ENCODE measurements at places on chromosomes 6 and 20.

DNA sequence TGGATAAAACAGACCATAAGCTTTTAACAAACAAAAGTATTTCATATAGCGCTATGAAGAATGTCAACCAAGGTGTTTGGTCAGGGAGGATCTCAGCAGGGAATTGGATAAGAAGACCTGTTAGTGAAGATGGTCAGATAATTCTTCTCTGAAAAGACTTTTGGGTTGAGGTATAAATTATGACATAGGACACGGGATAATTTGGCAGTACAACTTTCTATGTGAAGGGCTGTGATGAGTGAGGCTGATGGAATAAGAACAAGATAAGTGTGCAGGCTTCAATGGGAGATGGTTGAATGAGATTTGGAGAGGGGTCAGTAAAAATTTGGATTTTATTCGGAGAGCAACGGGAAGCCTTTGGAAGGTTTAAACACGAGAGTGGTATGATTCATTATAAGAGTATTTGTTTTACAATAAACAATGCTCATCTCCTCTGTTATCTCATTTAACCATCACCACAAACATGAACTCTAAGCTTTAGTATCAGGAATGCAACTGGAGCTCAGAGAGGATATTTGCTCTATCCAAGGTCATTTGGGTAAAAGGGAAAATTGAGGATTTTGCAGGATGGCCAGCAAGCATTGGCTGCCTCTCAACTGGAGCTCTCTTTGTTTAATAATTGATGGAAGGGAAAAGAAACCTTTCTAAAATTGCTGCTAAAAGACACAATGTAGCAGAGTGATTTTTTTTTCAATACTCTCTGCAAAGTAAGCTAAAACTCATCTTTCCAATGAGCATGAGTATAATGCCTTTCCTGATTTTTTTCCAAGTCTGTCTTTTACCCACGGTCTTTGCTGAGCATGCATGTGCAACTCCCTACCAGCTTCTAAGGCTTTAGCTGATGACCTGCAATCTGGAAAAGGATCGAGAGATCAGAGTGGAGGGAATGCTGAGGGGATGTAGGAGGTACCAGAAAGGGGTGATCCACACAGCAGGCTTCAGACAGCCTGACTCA lies 534.0 kb downstream of the CBLN4 start:
- no peak for DNase-seq

DNA sequence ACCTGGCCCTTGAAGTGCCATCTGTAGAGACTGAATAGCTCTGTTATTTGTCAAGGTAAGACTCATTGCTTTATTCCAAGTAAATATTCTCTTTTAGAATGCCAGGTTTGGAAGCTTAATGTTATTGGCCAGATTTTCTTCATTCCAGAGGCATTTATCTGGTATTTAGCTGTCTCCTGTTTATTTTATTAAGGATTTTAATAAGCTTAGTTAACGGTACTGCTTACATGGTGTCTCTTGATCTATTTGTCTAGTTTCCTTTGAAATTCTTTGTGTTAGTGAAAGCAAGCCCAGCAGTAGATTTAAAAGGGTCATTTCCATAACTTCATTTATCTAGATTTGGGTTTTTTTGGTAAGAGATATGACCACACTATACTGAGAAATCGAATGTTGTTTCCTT lies 7.7 kb downstream of the RALY start:
- DNase-seq: no peak

DNA sequence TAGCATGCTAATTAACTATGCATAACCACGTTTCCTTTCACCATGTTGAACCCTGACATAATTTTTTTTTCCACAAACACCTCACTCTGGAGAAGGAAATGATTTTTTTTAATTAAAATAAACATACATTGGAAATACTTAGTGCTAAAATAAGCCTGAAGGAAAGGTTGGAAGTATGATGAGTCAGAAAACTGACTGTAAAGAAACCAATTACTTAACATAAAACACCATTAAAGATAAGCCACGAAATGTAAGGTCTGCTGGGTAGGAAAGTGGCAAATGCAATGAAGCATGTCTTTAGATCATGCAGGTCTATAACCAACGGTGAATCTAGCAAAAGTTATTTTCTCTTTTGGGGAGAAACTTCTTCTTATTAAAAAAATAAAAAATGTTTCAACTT lies 47.5 kb downstream of the OPRM1 start:
- DNase-seq: no peak

GRCh38 chr20:40776466-40777457 lies 87.7 kb upstream of the MAFB start:
- DNase-seq: no peak

- DNase-seq: peak; percentile 2
These were observed 147.5 kb downstream of the FLRT3 start for GRCh38 chr20:14189794-14190402.

DNA sequence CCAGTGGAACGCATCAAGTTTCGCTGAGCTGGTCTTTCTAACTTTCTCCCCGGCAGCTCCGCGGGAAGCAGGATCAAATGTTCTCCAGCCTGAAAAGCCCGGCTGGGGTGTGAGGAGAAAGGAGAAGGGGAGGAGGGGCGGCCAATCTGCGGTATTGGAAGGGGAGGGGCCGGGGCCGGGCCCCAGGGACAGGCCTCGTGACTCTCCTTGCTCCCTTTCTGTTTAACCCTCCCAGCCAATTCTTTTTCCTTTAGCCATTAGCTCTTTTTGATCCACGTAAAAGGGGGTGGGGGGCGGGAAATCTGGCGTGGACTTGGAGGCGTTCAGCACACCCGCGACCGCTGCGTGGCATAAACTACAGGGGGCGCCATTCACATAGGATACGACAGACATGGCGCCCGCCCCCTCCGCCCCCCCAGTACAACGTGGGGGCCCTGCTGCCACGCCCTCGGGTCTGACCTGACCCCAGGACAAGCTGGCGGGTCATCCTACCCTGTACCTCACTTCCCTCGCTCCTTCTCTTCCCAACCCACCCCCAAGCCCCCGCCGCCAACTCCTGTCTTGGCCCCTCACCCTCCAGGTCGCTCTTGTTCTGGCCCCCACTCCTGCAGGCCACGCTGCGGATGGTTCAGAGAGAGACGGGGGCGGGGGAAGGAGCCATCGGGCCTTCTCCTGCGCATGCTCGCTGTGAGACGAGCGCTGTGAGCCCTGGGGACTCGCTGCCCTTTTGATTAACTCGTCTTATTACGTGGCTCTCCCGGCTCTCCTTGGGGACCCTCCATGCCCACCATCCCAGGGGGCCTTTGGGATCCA lies 7.8 kb upstream of the MDGA1 start:
- DNase-seq: peak; percentile 23

- DNase-seq: peak; percentile 51
These were observed 103.7 kb downstream of the MYO6 start for GRCh38 chr6:75852721-75853120.

- DNase-seq: no peak
These were observed 173.6 kb upstream of the TCF21 start for GRCh38 chr6:133715270-133715669.

- no peak for DNase-seq
These were observed 88.9 kb downstream of the FRK start for GRCh38 chr6:115971785-115972184.

DNA sequence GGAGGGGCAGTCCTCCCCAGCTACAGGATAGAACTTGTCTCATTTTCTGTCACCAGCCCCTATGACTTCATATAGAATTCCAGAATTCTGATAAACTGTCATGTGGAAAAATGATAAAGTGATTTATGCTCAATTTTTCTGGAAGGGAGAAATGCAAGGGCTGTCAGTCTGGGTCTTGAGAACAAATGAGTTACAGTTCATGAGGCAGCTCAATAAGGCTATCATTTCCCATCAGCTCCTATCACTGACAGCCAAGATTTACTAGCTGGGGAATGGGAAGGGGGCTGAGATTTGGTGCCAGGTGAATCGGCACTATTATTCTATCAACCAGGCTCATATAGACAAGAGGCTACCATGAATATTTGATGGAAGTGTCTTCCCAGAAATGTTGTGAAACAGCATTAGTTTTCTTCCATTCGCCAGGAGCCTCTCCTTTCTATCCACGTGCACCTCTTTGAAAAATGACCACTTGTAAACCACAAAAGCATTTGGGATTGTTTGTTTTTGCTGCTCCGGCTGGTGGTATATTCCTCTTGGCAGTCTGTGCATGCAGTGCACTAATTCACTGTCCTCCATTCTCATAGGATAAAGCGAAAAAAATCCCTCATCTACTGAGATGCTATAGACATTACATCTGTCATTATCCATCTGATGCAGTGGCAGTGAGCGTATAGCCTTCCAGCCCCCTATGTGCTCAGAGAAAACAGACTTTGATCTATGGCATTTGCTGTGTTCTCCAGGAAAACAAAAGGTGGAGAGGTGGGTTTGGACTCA lies 528.7 kb upstream of the RNF217 start:
- DNase-seq: no peak

DNA sequence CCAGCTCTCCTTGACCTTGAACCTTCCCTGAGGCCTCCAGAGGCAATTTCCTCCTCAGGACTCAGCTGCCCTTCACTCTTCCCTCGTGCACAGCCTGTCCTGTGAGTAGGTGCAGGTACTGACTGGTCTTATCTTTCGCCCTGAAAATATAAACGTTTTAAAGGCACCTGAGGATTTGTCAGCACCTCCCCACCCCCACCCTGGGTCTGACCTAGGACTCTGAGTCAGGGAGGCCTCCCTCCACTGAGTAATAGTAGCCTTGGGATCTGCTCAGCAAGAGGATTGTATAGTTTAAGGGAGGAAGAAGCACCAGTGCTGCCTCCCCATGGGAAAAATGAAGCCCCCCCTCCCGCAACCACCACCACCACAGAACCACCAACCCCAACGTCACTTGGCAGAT lies 54.6 kb downstream of the PPARD start:
- DNase-seq: no peak

- DNase-seq: peak; percentile 51
These were observed 118.3 kb downstream of the SLX4IP start for GRCh38 chr20:10553326-10553984.

GRCh38 chr6:137570393-137570792 lies 76.2 kb upstream of the OLIG3 start:
- DNase-seq: no peak

DNA sequence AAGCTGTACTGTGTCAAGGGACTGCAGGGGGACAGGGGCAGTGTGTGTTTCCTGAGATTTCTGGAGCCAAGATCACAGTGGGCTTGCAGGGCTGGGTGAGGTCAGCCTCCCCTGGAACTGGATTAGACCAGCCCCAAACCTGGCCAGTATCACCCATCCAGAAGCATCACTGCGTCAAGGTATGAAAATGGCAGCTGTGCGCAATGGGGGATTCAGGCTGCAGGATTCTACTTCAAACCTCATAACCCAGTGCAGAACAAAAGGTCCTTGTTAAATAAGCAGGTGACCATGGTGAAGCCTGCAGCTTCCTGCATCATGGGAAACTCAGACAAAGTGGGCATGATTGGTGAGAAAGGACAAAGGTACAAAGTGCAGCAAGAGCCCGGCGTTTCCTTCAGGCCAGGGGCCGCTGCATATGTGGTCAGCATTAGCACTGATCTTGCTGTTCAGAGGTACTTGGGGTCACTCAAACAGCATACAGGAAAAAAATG lies 33.4 kb downstream of the TRAF3IP2 start:
- DNase-seq: no peak

DNA sequence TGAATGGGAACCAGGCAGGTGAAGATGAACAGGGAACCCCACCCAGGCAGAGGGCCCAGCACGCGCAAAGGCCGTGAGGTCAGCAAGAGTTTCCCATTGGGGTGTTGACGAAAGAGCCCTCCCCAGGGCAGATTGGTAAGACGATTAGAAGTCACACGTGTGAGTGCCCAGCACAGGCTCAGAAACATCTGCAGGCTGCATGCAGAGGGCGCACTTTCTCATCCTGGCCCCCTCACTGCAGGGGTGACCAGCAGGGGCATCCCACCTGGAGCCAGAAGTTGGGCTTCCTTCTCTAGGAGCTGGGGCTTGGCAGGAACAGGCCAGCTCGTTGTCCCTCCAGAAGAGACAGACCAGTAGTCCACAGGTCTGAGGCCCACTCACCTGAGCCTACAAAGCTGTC lies 38.4 kb downstream of the VSTM2L start:
- DNase-seq: no peak

Measured in PC-9 (cell line).